ENCODE measurements at places on chromosomes 6 and 20. TPM values are rescaled to one million over a fixed set of nuclear protein-coding genes. Genes with fewer than 3 reads are reported as not detected.

The NKAPL gene
- total RNA-seq: 0.22 TPM

The LINC00237 gene
- not detected for total RNA-seq

GRCh38 chr6:43669050-43669921, 18.3 kb downstream of the MRPS18A start:
- peaks cover 14% of the 10 kb centered on the region for H3K4me1 ChIP-seq
- H3K27me3 ChIP-seq: no peaks in the 10 kb centered on the region
- peaks cover 8% of the 10 kb centered on the region for H3K36me3 ChIP-seq
- H3K4me3 ChIP-seq: no peak overlapping the region

GRCh38 chr6:46078294-46078693, 51.5 kb upstream of the ENPP4 start:
- no peak overlapping the region for H3K4me3 ChIP-seq
- DNase-seq: no peak
- H3K27me3 ChIP-seq: no peaks in the 10 kb centered on the region
- H3K36me3 ChIP-seq: no peaks in the 10 kb centered on the region
- H3K27ac ChIP-seq: no peak overlapping the region
- no peaks in the 10 kb centered on the region for H3K4me1 ChIP-seq

DNA sequence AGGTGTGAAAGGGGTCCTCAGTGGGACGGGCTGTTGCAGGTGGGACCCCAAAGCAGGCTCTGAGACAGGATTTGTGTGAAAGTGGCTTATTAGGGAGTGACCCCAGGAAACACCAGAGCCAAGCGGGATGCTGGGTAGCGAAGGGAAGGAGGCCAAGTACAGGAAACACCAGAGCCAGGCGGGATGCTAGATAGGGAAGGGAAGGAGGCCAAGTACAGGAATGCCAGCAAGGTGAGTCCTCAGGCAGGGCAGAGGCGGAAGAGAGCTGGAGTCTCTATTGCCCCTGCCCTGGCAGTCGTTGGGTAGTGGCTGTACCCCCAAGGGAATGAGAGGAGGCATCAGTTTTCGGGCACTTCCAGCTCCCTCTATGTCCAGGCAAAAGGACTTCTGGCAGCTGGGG, 30.5 kb upstream of the TGM2 start:
- H3K27ac ChIP-seq: no peak overlapping the region
- DNase-seq: no peak
- no peaks in the 10 kb centered on the region for H3K36me3 ChIP-seq
- H3K27me3 ChIP-seq: no peaks in the 10 kb centered on the region
- no peak overlapping the region for H3K4me3 ChIP-seq

The OR2B6 gene
- not detected for total RNA-seq

GRCh38 chr20:9615766-9616454, 101.5 kb downstream of the LAMP5 start:
- no peak for DNase-seq
- H3K4me3 ChIP-seq: no peak overlapping the region
- H3K36me3 ChIP-seq: no peaks in the 10 kb centered on the region
- H3K27me3 ChIP-seq: no peaks in the 10 kb centered on the region
- no peak overlapping the region for H3K27ac ChIP-seq

GRCh38 chr6:123638865-123639264, 2.1 kb upstream of the TRDN start:
- H3K27me3 ChIP-seq: no peaks in the 10 kb centered on the region
- DNase-seq: no peak
- no peak overlapping the region for H3K4me3 ChIP-seq
- H3K36me3 ChIP-seq: no peaks in the 10 kb centered on the region
